Activated naive CD8-positive, alpha-beta T cell treated with anti-CD3 and anti-CD28 coated beads, Interleukin-2, amount 50 U/mL, for 16 hours (primary cell): ENCODE measurements at places on chromosomes 6 and 20.

DNA sequence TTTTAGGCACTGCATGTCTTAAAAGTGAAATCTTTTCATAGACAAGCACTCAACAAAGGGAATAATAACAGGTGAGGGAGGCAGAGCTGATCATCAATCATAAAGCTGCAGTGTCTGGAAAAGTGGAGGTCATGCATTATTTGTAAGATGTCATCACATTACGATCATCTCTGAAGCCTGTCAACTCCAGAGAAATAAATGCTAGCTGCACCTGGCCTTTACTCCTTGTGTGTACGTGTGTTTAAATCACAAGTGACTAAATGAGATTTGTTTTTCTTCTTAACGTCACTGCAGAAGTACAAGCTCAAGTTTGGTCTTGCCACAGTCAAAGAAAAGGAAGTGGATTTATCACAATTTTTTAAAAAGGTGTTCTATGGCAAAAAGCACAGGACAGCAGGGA, 275.5 kb upstream of the SGK1 start:
- no peak for DNase-seq

DNA sequence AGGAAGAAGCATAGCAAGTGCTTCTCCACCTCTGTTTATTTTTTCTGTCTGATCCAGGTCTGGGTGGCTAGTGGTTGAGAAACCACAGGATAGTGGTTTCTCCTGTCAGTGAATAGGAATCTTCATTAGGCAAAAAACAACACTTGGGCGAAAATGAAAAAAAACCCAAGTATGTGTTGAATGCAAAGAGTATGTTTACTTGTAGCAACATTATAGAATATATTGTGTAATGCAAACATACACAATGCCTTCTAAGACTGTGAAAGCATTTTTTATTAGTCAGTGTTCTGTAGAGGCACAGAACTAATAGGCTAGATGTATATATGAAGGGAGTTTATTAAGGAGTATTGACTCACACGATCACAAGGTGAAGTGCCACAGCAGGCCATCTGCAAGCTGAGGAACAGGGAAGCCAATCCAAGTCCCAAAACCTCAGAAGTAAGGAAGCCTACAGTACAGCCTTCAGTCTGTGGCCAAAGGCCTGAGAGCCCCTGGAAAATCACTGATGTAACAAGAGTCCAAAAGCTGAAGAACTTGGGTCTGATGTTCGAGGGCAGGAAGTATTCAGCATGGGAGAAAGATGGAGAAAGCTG, 111.1 kb downstream of the UST start:
- no peak for DNase-seq

DNA sequence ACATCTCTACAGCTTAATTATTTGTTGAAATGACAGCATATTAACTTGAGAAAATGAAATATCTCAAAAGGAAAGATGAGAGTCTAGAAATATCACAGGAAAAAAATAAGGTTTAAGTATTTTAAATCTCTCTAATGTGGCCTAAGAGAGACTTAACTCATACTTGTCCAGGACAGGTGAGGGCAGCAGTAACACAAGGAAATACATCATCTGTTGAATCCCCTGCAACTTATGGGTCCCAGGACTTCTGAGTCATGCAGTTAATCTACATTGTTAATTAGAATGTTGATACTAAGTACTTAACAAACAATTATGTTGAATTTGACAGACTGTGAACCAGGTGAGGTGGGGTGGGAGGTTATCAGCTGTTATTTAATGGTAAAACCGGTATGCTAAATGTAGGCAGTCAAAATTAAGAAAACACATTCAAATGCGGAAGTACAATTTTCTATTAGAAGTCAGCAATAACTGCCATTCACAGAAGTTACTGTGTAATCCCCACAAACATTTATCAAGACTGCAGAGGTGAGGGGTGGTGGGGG, 87.9 kb downstream of the CEP57L1 start:
- DNase-seq = no peak

- DNase-seq = no peak
Observed at GRCh38 chr6:68834551-68834950, 199.5 kb downstream of the ADGRB3 start.

- no peak for DNase-seq
Observed at GRCh38 chr6:142047934-142048592, 84.7 kb upstream of the GJE1 start.

DNA sequence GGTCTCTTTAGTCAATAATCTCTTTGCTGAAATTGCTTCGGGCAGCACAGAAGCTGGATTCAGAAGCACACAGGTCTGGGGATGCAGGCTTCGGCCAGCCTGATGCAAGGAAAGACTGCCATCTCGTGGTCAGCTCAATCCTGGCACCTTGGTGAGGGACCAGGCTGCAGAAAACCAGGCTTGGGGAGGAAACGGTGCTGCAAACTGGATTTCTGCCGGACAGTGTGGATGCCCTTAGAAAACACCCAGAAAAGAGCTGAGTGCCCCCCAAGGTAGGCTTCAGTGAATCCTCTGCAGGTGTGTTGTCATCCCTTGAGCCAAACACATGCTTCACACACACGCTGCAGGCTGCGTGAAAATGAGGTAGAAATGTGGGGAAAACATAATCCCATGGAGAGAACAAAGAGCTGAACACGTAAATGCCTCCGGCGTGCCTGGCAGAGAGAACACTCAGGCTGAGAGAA, 89.8 kb upstream of the PAX1 start:
- DNase-seq = peak; percentile 17

DNA sequence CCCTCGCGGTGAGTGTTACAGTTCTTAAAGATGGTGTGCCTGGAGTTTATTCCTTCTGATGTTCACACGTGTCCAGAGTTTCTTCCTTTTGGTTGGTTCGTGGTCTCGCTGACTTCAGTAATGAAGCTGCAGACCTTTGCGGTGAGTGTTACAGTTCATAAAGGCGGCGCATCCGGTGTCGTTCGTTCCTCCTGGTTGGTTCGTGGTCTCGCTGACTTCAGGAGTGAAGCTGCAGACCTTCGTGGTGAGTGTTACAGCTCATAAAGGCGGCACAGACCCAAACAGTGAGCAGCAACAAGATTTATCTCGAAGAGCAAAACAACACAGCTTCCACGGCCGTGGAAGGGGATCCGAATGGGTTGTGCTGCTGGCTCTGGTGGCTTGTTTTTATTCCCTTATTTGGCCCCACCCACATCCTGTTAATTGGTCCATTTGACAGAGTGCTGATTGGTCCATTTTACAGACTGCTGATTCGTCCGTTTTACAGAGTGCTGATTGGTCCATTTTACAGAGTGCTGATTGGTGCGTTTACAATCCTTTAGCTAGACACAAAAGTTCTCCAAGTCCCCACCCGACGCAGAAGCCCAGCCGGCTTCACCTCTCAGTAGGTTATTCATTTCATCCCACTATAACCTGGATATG, 48.2 kb upstream of the ARG1 start:
- no peak for DNase-seq

- no peak for DNase-seq
Observed at GRCh38 chr6:111604259-111605099, 1.2 kb downstream of the TRAF3IP2 start.

DNA sequence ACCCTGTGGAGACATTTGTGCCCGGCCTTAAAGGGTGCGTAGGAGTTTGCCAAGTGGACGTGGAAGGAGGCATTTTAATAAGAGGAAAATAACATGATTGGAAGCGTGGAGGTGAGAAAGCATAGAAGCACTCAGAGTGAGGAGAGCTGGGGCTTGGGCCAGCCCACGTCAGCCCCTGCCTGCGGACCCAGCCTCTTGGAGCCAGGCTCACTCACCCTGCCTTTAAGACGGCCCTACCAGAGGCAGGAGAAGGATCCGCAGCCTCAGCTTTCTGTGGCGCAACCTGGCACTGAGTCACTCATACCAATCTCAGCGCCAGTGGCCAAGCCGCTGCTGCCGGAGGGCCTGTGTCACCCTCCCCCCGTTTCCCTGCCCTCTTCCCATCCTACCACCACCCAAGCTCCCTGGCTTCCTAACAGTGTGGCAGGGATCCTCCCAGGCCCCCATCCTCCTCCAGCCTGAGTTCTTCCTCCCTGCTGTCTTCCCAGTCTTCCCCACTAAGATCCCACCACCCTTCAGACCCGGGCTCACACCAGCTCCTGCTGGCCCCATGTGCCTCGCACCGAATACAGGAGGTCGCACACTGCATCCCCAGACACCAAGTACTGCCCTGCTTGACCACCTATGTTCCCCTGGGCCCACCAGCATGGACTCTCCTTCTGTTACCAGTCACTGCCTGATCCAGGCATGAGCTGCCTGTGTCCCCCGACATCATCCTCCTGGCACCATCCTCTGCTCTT, 285.2 kb downstream of the UST start:
- no peak for DNase-seq

DNA sequence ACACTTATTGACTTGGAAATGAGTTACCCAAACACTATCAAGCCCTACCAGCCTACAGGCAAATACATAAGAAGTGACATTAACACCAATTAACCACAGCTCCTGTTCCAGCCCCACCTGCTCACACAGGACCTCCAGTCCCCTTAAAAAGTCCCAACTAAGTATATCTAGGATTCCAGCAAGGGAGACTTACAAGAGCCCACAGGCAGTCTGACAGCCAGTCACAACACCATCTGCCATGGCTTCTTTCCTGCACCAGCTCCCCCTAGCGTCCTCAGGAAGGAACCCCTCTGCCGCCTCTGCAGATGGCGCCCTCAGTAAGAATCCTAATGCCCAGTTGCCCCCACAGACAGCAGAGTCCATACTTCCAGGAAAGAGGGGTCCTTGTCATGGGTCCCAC, 122.1 kb downstream of the HIVEP2 start:
- DNase-seq = no peak

- DNase-seq = no peak
Observed at GRCh38 chr20:46063652-46064054, 26.1 kb downstream of the NCOA5 start.

GRCh38 chr6:150231525-150231850, 88.6 kb downstream of the PPP1R14C start:
- no peak for DNase-seq

DNA sequence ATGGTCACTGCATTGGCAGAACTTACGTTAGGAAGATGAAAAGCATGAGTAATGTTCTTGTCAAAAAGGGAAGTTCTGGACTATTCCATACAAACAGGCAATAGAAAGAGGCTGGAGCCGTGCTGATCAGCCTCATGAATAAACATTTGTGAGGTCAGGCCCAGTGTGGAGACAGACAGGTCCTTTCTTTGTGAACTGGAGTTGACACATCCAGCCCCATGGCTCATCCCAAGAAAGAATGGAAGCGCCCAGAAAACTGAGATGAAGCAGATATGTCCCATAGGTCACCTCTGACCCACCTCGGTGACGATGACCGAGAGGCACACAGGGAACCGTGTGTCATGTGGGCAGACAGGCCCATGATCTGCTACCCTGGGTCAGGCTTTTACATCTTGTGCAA, 276.0 kb upstream of the SGK1 start:
- no peak for DNase-seq

DNA sequence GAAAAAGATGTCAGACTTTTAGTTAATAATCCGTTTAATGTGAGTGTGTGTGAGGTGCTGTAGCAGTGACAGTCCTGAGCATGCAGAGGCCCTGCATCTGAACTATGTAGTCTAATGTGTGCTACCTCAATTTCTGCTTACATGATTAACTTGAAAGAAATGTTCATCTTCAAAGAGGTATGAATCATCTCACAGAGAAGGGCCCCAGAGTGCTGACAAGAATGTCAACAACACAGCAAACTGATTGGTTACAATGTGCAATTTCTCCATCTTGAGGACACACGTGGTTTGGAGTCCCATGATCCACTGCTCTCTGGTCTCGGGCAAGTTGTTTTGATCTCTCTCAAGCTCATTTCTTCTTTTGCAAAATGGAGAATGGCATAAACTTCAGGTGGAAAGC, 61.7 kb upstream of the EMILIN3 start:
- DNase-seq = no peak

DNA sequence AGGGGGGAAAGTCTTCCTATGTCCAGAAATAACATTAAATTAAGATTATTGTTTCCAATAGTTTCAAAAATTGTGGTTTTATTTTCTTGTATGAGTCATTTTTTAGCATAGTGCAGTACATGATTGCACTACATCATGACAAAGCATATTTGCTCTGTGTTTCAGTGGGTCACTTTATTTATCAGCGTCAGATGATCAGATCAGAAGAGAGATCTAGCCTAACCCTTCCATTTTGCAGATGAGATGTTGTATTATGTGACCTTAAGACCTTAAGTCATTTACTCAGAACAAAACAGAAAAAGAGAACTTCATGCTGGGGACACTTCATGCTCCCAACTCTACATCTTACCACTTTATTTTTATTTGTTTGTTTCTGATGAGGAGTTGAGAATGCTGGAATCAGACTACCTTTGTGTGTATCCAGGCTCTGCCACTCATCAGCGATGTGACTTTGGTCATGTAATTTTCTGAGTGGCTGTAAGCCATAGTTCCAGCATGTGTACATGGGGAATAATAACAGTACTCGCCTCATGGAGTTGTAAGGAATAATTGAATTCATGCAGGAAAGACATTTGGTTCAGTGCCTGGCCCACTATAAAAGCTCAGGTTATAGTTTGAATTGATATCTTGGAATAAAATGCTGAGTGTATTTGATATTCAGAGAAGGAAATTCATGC, 13.5 kb downstream of the EYA4 start:
- DNase-seq = no peak

GRCh38 chr6:29975561-29975907, 33.2 kb downstream of the HLA-A start:
- DNase-seq = no peak

DNA sequence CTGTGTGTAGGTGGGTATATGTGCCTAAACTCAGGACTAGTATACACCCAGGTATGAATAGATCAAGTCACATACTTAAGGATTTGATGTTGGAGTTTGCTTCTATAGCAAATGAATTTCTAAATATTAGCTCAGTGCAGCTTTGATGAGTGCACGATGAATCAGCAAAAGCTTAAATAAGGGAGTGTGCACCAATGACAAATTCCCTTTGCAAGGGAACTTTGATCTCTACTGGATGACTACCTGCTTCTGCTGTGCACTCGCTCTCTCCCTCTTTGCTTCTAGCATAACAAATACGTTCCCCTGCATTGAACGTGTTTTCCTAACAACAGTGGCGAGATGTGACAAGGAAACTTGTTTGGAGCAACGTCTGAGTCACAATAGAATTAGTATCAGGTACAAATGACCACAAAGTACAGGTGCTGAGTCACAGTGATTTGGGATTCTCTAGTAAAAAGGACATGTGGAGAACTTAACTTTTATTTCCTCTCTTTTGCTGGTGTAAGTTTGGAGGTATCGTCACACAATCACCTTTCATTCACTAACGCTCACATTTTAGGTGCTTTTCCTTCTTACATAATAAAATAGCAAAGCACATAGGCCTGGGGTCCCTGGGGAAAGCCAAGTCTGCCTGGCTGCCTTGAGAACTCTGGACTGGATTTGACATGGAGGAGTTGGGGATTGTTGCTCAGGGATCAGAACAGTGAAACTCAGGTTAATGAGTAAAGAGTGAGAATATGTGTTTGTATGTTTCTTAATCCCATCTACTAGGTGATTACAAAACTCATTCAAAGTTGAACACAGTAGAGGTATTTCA, 49.7 kb downstream of the KLHL31 start:
- DNase-seq = no peak

- no peak for DNase-seq
Observed at GRCh38 chr20:53494753-53495152, 98.9 kb downstream of the ZNF217 start.

- no peak for DNase-seq
Observed at GRCh38 chr6:14079971-14080370, 37.6 kb upstream of the CD83 start.
